HT-29 (cell line): ENCODE measurements at places on chromosomes 13 and 19. TPM values are rescaled to one million over a fixed set of nuclear protein-coding genes. Genes with fewer than 3 reads are reported as not detected.

- DNase-seq = no peak
Observed at GRCh38 chr13:108549934-108550333, 79.5 kb upstream of the MYO16 start.

DNA sequence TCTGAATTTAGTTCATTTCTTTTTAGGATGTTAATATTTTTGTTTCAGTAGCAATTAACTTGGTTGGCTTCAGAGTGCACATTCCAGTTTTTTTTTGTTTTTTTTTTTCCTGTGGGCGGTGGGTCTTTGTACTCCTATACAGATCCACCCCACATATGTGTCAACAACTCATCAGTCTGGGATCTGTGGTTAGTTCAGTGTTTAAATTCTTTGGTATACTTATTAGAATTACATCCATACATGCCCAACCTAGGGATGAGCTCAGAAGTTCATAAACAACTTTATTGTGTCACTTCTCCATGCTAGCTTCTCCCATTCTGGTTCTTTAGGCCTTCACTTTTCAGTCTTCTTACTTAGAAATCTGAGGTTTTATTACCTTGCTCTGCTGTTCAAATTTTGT is 50.9 kb downstream of the PCCA start:
- no peak for DNase-seq

The CBY2 gene
- total RNA-seq = not detected in 2 replicates

DNA sequence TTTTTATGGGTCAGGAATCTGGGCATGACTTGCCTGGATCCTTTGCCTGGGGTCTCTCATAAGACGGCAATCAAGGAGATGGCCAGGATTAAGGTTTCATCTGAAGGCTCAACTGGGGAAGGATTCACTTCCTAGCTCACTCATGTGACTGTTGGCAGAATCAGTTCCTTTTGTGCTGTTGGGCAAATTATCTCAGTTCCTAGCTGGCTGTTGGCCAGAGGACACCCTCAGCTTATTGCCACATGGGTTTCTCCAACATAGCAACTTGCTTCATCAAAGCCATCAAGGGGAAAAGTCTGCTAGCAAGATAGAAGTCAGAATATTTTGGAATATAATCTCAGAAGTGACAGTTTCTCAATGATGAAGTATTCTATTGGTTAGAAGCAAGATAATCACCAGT is 12.2 kb upstream of the EVI5L start:
- DNase-seq = no peak

The ZNF729 gene
- total RNA-seq = not detected in 2 replicates
